Stimulated activated CD8-positive, alpha-beta memory T cell treated with anti-CD3 and anti-CD28 coated beads, Interleukin-4, amount 100 ng/mL, for 48 hours (primary cell): ENCODE measurements at places on chromosomes 16 and 17.

- DNase-seq: no peak
These were observed 28.4 kb upstream of the GINS3 start for GRCh38 chr16:58363746-58364393.

DNA sequence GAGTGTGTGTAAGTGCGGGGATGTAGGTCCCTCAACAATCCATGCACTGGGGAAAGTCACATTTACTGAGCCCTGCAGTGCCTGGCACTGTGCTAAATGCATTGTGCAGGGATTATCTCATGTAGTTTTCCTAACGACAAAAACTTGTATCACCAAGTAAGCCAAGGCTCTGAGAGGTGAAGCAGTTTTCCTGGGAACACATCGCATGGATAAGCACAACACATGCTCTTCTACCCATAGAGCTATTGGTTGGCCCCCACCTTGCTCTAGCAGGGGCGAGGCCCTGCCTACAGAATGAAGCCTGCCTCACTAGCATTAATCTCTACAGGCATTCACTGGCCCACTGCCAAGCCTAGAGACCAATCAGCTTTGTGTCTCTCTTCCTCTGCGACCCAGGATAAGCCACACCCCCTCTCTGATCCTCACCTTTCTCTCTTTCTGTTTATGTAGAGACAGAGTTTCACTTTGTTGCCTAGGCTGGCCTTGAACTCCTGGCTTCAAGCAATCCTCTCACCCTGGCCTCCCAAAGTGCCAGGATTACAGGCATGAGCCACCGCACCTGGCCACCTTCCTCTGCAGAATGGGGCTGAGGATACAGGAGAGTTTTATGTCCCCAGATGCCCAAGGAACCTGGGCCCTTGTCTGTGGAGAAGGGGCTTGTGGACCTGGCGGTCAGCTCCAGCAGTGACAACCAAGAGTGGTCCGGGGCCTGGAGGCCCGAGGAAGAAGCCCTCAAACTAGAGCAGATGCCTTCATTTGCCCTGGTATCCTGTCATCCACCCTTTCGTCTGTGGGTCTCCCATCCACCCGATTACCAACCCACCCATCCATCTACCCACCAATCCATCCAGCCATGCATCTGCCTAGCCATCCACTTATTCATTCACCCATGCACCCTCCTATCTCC, 12.8 kb downstream of the CDH16 start:
- DNase-seq: peak; percentile 47

DNA sequence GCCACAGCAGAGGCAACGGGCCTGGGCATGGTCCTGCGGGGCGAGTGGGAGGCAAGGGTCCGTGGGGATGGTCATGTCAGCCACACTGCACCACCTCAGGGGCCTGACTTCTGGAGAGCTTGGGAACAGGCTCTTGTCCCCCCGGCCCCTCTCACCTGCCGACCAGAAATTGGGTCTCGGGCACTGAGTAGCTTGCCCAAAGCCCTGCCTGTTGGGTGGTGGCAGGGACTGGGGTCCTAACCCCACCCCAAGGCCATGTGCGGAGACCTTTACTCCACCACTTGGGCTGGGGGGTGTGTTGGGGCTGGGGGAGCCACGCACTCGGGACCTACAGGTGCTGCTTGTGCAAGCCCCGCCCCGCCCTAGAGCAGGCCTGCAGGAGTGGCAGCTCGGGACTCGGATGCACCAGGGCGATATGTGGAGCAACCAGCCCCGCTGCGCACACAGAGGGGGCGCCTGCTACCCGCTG, 24.2 kb upstream of the CHMP6 start:
- no peak for DNase-seq

- no peak for DNase-seq
These were observed 77.9 kb upstream of the FA2H start for GRCh38 chr16:74852500-74852875.
